ENCODE measurements at places on chromosomes 3 and 15.

GRCh38 chr3:151224268-151224866 lies 21.4 kb upstream of the GPR171 start:
- no peak for DNase-seq

DNA sequence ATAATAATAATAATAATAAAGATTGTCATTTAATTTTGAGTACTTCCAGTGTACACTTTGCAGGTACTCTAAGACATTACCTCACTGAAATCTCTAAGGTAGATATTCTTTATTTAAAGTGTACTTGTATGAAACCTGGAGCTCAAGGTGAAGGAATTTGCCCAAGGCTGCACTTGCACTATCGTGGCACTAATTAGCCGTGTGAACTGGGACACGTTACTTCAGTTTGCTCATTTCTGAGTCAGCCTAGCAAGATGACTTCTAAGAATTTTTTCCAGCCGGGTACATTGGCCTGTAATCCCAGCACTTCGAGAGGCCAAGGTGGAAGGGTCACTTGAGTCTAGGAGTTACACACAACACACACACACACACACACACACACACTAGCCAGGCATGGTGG lies 33.5 kb downstream of the MLH1 start:
- no peak for DNase-seq

DNA sequence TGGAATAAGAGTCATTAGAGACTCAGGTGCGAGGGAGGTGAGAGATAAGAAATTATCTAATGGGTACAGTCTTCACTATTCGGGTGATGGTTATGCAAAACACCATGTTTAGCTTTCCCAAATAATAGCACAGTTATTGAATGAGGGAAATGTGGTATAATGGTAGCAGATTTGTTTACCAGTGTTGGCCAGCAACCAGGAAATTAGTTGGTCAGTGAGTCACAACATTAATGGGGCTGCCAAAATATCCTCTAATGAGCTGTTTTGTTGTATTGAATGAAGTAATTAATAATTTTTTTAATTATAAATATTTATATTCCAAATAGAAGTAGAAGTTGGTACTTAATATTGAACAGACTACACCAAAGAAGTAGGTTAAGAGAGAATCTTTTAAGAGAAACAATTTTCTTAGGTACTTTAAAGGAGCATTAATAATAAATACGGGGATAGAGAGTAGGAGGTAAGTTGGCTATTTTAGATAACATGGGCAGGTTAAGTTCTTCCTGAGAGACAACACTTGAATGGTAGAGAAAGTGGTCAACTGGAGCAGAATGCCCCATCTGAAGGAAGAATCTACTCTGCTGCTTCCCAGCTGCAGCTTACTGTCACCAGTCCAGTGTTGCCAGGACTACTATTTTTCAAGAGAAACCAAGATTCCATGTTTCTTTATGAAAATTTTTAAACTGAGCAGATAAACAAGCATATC lies 218.8 kb downstream of the UBE2E2 start:
- no peak for DNase-seq

DNA sequence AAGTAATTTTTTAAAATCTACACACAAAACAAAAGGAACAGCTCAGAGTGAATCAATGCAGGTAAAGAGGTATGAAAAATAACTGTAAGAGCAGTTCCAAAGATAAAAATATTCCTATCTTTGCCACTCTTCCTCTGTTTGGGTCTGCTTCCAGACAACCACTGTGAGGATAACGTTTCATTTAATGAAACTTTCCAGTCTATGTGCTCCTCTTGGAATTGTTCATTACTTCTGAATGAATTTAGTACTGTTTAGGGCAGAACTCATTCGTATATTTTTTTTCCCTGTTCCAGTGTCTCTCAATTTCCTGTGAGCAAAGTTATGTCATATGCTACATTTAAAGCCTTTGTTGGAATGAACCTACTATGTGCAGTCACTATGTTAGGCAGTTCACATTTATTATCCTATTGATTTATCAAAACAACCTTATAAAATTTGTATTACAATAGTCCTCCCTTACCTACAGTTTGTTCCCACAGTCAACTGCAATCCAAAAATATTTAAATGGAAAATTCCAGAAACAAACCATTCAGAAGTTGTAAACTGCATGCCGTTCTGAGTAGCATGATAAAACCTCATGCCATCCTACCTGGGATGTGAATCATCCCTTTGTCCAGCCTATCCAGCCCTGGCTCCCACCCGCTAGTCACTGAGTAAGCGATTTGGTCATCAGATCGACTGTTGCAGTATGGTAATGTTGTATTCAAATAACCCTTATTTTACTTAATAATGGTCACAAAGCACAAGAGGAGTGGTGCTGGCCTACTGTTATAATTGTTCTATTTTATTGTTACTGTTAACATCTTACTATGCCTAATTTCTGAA lies 98.1 kb downstream of the TMCC1 start:
- DNase-seq = no peak

DNA sequence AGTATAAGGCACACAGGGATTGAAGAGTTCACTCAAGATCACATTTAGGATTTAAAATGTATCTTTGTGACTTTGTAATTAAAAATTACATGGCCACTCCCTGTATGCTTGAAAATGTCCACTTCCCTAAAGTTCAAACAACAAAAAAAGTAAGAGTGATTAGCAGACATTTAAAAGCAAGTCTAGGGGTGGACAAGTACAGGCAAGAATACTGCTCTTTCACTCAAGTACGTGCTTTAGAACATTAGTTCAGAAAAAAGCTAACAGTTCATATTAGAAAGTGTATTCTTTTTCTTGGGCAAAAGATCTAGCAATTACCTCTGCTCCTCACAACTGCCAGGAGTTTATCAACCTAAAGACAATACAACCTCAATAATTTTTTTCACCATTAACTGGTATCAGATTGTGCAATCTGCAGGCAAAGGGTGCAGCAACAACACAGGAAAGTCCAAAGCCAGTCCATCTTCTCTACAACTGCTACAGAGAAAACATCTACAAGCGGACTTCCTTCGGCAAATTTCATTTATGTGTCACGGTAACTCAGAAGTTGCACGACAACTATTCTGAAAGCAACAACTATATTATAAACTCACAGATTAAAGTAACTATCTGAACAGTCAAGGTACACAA lies 18.1 kb downstream of the CHSY1 start:
- DNase-seq = no peak

GRCh38 chr3:36824443-36824842 lies 60.1 kb upstream of the DCLK3 start:
- no peak for DNase-seq

GRCh38 chr3:169255511-169255910 lies 408.0 kb downstream of the MECOM start:
- no peak for DNase-seq

- DNase-seq = no peak
These were observed 12.9 kb downstream of the SEC11A start for GRCh38 chr15:84702961-84703482.

DNA sequence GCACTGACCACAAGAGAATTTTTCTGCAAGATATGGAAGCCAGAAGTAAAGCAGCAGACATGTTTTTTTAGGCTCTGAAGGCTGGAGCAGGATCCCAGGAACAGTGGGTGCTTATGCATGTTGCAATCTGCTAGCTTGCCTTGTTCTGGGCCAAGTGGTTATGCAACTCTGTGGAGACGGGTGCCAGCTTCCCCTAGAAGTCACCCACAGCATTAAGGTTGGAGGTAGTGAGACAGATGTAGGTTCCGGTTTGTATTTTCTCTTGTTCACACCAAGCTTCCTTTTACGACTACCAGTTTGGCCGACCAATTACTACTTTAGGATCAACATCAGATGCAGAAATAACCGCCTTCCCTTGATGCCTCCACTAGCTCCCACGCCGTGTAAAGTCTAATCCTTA lies 11.1 kb downstream of the DPH3 start:
- no peak for DNase-seq

DNA sequence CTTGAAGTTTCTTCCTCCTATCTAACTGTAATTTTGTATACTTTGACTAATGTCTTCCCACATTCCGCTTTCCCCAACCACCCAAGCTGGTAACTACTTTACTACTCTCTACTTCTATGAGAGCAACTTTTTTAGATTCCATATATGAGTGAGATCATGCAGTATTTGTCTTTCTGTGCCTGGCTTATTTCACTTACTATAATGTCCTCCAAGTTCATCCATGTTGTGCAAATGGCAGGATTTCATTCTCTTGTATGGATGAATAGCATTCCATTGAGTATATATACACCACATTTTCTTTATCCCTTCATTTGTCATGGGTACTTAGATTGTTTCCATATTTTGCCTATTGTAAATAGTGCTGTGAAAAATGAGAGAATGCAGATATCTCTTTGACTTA lies 78.5 kb upstream of the CCNL1 start:
- no peak for DNase-seq

DNA sequence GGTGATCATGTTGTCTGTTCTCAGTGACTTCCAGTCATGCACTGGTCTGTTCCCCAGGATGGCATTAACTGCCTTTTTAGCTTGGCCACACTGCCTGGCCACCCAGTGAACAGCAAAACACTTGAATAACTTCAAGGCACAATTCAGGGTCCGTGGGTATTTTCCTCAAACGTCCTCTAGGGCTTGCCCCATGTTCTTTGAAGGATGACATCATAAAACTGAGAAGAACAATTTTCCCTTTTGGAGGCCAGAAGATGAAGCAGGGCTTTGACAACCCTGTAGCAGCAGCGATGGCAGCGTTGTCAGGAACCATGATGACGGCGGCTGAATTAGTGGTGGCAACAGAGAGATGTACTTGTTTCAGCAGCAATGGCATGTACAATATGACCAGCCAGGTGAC lies 465.9 kb upstream of the ONECUT1 start:
- DNase-seq = no peak

GRCh38 chr3:44208568-44208967 lies 33.1 kb upstream of the TOPAZ1 start:
- no peak for DNase-seq

DNA sequence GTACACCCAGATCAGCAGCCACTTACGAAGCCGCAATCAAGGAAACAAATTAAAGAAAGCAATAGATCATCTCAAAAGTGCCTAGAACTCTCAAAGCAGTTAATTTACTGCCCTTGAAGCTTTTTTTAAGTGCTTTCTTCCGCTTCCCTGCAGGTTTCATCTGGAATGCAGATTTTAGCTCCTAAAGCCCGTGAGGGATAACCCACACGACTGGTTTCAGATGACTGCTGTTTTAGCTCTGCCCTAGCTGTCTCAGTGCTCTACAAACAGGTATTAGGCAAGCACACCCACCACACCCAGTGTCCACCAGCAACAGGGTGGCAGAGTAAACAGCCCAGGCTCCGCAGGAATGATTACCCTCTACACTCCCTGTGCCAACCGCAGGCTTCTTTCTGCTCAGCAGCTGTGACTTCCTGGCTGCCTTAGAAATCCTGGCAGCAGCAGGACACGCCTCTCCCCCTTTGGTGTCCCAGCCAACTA lies 126.0 kb downstream of the FMN1 start:
- DNase-seq = no peak
